ENCODE measurements at places on chromosomes 3 and 15.

GRCh38 chr3:28726840-28727239, 378.2 kb upstream of the AZI2 start:
- no peak for DNase-seq

DNA sequence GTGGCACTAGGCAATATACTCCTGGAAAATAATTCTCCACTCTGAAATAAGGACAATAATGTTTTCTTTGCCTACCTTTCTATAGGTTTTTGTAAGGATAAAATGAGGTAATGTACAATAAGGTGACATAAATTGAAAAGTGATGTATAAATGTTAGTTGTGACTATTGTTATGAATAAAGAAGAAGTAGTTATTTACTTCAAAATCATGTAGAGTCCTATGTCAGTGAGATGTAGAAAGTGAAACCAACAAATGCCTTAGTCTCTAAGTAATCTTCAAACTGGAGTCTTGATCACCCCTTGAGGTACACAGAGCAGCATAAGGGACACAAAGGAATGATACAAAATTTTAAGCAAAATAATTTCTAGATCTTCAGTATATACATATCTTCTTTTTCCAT, 60.3 kb upstream of the TP63 start:
- DNase-seq: no peak

GRCh38 chr3:122055215-122055614, at the start of gene CD86:
Gene CD86, plus strand, starts transcription at chr3:122055362. Its CDS starts 128 bp downstream, at chr3:122055490.
- no peak for DNase-seq

DNA sequence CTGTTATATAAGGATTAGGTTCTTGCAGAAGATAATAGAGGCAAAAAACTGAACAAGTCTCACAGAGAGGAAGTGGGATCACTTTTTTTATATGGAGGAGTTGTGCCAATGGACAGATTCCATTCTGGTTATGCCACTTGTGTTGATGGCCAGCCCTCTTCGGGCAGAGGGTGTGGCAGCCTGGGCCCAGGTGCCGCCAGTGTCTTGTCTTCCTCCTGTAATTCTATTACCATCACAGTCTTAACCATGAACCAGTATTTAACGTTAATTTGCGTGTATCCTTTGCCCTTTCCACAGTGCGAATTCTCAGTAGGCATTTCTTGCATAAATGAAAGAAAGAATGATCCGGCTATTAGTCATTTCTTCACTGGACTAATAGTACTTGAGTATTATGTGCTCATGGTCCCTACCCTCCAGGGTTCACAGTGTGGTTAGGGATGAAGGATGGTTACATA, 7.0 kb upstream of the USP4 start:
- DNase-seq: no peak

GRCh38 chr3:178773358-178773757, 237.1 kb downstream of the KCNMB2 start:
- no peak for DNase-seq

DNA sequence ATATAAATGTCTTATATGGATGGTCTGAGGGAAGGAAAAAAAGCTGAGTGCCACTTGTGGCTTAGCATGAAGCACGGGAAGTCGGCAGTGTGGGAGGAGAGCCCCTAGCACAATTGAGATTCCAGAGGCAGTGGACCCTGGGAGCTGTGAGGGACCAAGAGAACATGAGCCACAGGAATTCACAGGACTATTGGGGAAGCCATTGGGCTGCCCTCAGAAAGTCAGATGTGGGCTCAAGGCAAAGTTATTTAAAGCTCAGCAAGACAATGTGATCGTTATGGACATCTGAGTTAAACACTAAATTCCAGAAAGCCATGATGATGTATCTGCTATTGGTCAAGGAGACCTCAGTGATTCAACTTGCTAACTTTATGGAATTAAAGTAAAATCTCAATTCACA, 380.8 kb upstream of the IL12A start:
- DNase-seq: no peak

Data from stimulated activated CD4-positive, alpha-beta T cell treated with anti-CD3 and anti-CD28 coated beads, Interleukin-12 subunit alpha, Interleukin-12 subunit beta, amount 100 ng/mL, for 24 hours (primary cell).